Renal pelvis (tissue), 12 donors: ENCODE measurements at places on chromosomes 2 and 18. TPM values are rescaled to one million over a fixed set of nuclear protein-coding genes. Genes with fewer than 3 reads are reported as not detected.

- no peak for DNase-seq
Observed at GRCh38 chr2:169818241-169818640, 6.5 kb downstream of the METTL5 start.

Gene CAMKMT
- 10.8 TPM for polyA plus RNA-seq

Gene ANKRD30BL
- 0.52 TPM for polyA plus RNA-seq

DNA sequence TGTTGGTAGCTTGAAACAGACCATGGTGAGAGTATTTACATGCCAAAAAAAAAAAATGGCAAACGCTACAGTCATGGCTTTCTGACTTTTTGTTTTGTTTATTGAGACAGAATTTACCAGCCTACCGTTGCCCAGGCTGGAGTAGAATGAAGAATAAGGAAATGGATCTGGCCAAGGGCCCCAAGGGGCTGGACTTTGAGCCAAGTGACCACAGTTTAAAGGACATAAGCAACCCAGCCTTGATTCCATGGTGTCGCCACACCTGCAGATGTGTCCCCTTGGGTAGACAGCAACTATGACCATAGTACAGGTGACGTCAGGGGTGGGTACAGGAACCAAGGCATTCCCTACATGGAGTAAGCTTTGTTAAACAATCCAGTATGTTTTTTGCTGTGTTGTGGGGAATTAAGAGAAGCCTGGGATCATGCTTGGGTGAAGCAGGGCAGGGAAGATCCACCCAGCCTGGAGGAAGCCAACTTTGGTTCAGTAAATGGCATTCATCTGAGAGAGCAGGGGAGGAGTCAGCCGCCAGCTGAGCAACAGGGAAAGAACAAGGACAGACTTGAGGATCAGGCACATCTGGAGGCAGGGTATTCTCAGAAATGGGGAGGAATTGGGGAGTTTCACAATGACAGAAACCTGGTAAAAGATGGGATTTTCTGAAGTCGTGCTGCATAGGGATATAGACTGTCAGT is 110.3 kb upstream of the SH3BP4 start:
- no peak for DNase-seq

DNA sequence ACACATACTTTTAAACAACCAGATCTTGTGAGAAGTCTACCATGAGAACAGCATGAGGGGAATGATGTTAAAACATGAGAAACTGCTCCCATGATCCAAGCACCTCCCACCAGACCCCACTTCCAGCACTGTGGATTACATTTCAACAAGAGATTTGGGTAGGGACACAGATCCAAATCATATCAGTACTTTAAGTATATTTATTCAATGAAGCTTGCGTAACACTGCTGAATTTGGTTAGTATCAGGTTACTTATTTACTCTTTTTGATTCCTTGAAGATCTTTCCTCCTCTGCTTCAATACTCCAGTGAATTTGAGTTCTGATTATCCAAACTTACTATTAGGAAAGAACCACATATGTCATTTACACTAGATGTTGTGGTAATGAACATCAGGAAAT is 418.6 kb downstream of the PIK3C3 start:
- no peak for DNase-seq

GRCh38 chr2:3154146-3154545 is 223.5 kb downstream of the EIPR1 start:
- DNase-seq = no peak

Gene PLGLB2
- 3.7 TPM for polyA plus RNA-seq

Gene ZNF396
- polyA plus RNA-seq = 6.5 TPM

GRCh38 chr2:19367326-19367725 is 8.9 kb upstream of the OSR1 start:
- DNase-seq = no peak

- DNase-seq = no peak
Observed at GRCh38 chr2:52356556-52356955, 1324.6 kb upstream of the NRXN1 start.

- no peak for DNase-seq
Observed at GRCh38 chr2:25649786-25650185, 23.6 kb downstream of the DTNB start.

DNA sequence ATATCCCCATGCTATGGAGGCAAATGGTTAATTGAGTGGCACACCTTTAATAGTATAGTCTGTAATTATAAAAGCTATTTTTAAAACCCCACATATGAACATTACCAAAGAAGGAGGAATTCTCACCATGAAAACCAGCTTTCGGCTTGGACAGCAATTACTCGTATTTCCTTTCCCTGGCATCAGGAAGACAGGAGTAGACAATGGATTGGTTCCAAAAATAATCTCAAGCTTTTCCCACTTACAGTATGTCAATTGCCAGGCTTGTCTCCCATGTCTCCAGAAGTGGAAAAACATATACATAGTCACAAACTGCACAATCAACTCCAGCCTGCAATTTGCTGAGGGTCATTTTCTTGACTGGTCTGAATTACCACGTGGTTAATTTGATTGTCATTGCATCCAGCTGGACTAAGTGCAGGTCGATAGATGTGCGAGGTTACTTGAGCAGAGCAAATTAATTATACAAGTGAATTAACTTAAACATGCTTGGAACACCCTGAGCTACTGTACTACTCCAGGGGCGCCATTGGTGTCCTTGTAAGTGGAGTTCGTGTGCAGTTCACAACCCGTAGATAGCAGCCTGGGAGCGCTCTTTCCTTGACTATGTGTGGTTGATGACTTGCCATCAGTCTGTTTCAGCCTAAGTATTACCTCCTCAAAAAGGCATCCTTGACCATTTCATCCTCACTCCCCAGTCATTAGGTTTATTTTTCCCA is 124.3 kb upstream of the PELI1 start:
- DNase-seq = no peak

- no peak for DNase-seq
Observed at GRCh38 chr2:234286118-234286598, 210.7 kb downstream of the ARL4C start.

GRCh38 chr2:225100856-225101294 is 58.6 kb upstream of the DOCK10 start:
- DNase-seq = no peak

Gene ASB3
- 30.1 TPM for polyA plus RNA-seq

Gene NABP1
- 41.0 TPM for polyA plus RNA-seq

DNA sequence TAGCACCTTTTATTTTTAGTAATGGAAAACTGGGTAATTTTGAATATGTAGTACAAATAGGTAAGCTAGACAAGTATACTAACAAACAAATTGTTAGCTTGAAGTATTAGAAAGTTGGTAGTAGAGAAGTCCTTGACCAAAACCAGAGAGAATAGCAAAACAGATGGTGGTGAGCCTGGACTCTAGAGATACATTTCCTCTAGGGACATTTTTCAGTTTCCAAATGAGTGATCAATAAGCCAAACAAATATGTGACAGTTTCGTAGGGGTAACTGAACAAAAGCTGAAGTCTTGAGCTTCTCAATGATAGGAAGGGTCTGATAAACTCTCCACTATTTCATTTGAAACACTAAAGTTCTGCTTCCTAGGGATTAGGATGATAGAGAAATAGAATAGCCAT is 692.0 kb upstream of the FAM98A start:
- DNase-seq = no peak

Gene TBR1
- not detected for polyA plus RNA-seq

DNA sequence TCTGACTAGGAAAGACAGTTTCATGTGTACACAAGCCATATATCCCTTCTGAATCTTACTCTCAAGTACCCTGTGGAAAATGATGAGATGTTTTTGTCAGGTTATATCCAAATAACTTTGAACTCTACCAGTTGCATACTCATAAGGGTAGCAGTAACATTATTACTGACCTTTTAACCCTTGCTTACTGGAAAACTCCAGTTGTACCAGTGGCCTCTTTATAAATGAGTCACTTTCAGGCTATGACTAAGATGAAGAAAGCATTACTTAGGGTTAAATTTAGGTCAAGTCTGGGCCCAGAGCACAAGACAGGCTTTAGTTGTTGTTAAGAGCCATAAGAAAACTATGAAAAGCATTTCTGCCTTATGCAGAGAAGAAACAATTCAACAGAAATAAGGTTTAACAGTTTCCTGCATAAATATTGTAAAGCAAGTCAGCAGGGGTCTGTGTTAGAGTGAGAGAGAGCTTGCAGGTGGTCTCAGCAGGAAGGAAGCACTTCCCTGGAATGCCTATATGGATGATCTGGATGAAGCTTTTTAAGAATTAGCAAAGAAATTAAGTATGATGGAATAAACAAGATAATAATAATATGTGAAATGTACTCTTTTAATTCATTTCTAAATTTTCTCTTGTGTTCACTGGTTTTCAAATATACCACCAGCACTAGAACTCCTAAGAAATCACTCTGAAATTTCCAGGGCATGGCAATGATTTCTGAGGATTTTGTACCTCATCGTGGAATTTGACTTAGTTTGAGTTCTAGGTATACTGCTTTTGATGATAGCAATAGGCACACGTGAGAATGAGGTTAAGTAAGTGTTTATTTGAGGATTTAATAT is 126.6 kb downstream of the UBE2E3 start:
- DNase-seq = no peak

DNA sequence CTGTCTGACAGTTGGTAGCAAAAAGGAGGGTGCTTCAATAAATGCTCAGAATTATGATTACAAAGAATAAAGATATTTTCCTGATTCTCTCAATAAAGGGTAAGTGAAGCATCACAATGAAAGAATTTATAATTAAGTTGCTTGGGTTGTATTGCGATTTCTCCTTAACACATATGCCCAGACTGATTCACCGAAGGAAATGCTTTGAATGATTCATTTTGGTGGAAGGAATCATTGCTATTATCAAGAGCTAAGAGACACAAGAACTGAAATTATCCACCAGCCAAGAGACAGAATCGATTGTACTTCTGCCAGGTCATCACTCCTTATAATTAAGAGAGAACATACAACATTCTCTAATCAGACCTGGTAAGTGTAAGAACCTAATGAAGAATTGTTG is 301.4 kb downstream of the NR4A2 start:
- DNase-seq = no peak

- no peak for DNase-seq
Observed at GRCh38 chr18:987325-988186, 82.9 kb downstream of the ADCYAP1 start.

Gene C2orf66
- polyA plus RNA-seq = 0.61 TPM

DNA sequence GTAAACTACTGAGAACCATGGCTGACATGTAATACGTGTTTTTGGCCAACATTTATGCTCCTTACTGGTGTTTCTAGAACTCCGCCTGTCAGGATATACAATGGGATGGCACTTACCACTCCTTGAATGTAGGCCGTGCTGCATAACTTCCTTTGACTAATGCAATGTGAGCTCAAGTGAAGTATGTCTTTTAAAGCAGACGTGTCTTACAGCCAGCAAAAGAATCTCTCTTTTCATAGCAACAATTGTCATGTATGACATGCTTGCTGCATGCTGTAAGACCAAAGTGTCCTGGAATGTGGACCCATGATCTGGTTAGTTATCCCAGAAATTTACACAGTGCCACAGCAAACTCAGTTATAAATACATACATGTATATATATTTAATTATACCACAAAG is 1202.7 kb upstream of the PIK3C3 start:
- no peak for DNase-seq

Gene DOK6
- 15.8 TPM for polyA plus RNA-seq
